ENCODE measurements at places on chromosomes 11 and 22.

DNA sequence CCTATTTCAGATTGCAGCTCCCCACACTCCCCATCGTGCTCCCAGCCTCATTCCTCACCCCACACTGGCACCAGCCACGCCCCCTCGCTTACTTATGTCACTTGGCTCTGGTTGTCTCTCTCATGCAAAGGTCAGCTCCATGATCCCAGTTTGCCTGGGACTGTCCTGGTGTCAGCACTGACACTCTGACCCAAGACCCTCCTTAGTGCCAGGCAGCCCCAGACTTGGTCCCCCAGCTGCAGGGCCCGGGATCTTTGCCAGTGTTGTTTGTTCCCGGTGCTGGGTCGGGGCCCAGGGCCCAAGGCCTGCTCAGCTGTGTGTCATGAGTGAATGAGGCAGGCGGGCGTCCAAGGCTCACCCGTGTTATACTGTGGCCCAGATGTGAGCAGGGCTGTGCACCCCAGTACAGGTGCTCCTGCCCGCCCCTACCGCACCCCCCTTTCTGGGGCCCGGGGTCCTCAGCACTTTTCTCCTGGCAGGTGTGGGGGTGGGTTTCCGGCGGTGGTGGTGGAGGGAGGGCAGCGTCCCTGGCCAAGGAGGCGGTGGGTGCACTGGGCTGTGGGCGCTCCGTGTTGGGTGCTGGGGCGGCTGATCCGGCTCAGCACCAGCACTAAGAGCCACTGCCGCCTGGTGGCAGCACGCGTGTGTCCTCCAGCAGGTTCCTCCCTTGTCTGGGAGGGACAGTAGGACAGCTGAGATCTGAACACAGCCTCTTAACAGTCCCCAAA, 19.5 kb downstream of the IL17REL start:
- DNase-seq = peak; percentile 62

- DNase-seq = no peak
These were observed 34.0 kb downstream of the UQCR10 start for GRCh38 chr22:29801153-29801552.

- DNase-seq = no peak
These were observed 47.1 kb upstream of the EED start for GRCh38 chr11:86197448-86197847.

DNA sequence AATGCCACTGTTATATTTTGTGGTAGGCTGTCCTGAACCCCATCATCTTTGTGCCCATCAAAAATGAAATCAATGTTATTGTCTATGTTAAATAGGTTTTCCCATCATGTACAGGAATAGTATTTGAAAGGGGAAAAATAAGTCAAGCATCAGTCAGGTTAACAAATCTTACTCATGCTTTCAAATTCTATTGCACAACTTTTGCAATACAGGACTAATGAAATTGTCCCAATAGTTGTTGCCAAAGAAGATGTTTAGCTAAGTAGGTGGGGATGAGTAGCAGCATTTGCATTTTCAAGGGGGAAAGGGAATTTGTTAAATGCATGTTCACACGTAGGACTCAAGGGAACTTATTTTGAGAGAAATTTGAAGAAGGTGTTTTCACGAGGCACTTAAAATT, 962.1 kb downstream of the JRKL start:
- DNase-seq = no peak

DNA sequence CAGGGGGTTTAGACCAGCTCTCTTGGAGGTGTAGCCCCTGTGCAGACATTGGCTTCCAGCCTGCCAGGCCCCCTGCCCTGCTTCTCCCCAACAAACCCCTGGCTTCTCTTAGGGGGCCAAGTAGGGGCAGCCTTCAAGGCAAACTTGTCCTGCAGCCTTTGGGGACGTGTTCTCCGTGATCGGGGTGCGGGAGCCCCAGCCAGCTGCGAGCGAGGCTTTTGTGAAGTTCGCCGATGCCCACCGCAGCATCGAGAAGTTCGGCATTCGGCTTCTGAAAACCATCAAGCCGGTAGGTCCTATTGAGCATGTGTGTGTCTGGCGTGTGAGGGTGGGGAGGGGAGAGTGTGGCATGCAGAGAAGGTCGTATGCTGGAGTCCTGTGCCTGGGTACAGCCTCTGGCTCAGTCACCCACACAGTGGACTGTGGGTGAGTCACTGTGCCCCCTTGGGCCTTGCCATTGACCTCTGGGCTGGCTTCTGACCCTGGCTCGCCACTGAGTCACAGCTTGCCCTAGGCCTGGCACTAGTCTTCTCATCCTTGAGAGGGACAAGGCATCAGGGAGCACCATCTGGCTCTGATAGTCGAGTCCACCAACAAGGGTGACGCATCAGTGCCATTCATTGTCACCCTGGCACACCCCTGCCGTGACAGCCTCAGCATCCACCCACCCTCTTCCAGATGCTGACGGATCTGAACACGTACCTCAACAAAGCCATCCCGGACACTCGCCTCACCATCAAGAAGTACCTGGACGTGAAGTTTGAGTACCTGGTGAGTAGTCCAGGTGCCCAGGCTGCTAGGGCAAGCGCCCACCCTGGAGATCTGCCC, 11.4 kb downstream of the SLC16A8 start:
- no peak for DNase-seq

DNA sequence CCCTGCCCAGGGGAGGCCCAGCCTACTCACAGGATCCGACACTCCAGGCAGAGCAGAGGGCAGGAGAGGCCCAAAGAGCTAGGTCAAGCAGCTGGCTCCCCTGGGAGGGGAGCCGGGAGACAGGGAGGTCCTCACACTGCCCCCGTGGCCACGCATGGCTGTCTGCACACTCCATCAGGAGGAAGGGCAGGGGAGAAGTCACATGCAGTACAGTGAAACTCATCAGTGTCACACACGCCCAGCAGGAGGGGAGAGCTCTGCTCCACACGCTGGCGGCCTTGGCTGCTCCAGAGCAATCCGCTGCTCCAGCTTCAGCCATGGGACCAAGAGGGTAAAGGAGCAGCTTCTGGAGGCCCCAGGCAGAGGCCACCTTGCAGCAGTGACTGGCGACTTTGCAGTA, 14.3 kb downstream of the TCIRG1 start:
- no peak for DNase-seq

GRCh38 chr22:36365020-36365411, 22.8 kb downstream of the MYH9 start:
- DNase-seq = peak; percentile 81

GRCh38 chr11:63290285-63290684, 46.9 kb upstream of the SLC22A25 start:
- no peak for DNase-seq

DNA sequence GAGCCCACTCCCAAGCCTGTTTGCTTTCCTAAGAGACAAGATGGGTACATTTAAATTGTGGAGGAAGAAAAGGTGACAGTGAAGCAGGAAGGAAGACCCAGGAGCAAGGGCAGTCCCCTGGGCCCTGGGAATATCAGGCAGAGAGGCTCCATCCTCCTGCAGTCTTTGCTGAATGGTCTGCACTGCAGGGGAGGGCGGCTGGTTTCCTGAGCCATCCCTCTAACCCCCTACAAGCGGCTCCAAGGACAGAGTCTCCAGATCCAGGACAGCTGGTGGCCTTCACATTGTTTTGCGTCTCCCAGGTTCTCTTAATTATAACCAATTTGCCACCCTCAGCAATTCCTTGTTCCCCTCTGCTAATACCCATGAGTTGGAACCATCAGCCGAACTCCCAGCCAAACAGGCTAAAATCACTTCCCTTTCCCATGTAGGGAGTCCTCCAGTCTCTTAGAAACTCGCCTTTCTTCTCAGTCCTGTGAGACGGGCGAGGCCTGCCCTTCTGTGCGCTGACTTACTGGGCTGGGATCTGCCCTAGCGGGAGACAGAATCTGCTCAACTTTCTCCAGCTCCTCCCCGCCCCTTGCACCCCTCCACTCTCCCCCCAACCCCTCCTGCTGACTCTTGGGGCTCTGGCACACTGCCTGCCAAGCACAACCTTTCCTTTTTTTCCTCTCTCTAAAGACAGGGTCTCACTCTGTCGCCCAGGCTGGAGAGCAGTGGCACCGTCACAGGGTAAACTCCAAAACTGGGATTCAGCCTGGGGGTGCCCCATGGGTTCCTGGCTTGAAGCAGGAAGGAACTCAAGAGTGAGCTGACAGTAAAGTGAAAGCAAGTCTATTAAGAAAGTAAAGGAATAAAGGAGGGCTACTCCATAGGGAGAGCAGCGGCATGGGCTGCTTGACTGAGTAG, 53.4 kb upstream of the EMID1 start:
- DNase-seq = no peak

DNA sequence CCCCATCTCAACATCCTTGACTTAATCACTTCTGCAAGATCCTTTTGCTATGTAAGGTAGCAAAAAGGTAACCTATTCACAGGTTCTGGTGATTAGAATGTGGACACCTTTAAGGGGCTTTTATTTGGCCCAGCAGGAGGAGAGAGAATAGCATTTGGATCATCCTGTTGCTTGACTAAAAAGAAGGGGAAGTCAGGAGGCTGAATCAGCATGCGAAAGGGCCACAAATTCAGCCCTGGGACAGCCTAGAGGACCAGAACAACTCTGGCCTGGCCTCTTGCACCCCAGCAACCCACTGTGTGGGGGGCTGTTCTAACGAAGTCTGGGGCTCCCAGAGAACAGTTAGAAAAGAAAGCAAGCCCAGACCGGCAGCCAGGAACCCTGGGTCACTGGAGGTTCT, 3.2 kb upstream of the HMOX1 start:
- DNase-seq = no peak

DNA sequence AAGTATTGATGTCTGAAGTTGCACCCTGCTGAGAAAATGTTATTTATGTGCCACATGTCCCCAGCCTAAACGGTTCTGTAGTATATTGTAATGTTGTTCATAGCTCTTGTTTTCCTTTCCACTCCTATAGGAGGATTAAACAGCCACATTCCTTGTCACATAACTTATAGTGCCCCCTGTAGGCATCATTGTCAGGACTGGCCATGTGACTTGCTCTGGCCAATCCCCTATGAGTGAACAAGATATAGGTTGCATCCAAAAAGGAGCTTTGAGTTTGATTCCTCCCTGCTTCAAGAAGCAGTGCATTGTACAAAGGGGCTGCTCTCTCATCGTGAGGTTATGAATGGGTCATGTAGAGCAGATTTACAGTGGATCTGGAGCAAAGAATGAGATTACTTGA, 717.6 kb upstream of the ANO5 start:
- DNase-seq = no peak

DNA sequence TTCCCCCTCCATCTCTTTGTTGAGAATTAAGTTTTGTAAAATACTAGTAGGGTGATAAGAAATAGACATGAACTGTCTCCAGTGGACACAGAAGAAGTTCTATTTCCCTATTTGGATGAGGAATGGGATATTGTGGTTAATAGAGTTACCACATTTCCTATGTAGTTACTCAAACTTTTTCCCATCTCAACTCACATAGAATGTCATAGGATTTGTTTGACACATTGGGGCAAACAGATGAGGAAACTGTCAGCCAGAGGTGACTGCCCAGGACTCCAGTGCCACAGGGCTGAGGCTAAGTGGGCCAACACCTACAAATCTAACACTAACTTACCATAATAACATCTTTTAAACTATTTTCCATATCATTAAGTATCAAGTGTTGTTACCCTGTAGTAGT, 58.3 kb downstream of the CCDC83 start:
- no peak for DNase-seq

GRCh38 chr11:120525261-120526171, 14.0 kb downstream of the GRIK4 start:
- no peak for DNase-seq

- DNase-seq = no peak
These were observed 206.9 kb downstream of the SOX6 start for GRCh38 chr11:16149476-16149875.

DNA sequence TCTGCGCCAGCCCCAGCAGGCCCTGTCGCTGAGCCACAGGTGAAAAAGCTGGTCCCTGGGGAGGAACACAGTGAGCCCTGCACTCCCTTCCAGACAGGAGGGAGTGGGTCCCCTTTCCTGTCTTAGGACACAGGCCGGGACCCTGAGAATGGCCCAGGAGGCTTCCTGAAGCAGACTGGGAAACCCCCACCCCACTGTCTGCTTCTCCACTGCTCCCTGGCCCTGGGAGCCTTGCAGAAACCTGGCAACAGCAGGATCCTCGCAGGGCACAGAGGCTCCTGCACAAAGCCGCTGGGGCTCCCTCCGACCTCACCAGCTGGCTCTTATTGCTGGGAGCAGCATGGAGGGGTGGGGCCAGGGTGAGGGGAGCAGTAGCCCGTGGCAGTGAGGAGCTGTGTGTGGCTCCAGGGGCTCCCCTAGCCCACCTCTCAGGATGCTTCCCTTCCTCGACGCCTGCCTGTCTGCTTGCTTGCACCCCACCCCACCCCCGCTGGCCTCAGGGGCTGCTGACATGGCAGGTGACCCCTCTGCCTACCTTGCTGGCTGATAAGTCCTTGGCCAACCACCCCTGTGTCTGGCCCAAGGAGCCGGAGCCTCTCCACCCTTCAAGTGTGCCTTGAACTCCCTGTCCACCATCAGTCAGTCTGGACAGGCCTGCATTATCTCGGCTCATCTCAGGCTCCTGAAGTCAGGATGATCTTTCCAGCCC, 72.1 kb upstream of the KCNQ1OT1 start:
- no peak for DNase-seq

DNA sequence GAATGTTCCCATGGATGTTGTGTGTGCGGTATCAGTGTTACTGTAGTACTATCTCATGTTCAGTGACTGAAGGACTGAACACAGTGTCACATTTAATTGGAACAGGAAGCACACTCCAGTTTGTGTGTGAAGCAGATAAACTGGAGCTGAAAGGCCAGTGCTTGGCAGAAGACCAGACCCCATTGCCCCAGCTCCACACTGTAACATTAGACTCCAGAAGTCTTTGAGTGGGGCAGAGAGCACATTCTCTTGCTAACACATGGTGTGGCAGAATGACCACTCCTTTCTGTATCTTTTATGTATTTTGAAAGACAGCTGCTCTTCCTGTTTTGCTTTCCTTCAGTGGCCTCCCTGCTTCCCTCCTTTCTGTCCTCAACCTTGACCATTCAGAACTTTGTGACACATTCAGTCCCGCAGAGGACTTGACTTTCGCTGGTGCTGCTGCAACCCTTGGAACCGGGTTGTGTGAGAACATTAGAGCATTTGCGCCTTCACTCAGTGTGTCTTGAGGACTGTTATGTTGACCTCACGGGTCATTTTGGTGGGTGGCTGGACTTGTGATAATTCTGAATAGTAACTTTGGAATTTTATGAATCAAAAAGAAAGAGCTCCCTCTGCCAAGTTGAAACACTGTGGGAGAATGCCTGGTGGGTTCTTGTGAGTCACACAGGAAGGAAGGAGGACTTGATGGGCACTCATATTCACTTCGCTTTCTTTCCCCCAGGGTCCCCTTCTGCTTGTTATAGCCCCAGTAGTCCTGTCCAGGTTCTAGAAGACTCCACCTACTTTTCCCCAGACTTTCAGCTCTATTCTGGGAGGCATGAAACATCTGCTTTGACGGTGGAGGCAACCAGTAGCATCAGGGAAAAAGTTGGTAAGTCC, 26.4 kb downstream of the AMOTL1 start:
- DNase-seq = no peak
